ENCODE measurements at places on chromosomes 6 and 20. TPM values are rescaled to one million over a fixed set of nuclear protein-coding genes. Genes with fewer than 3 reads are reported as not detected.

Gene WFDC5
- not detected for total RNA-seq

Gene UNC5CL
- total RNA-seq: 0.26 TPM

Gene ARHGAP18
- 38.3 TPM for total RNA-seq

Gene CASS4
- total RNA-seq: 14.9 TPM

Gene NSFL1C
- total RNA-seq: 14.4 TPM

Gene PCSK2
- not detected for total RNA-seq

Gene CAP2
- total RNA-seq: 8.6 TPM

Gene LEMD2
- 51.9 TPM for total RNA-seq

Gene CLPSL2
- not detected for total RNA-seq

Gene ZNF391
- 1.3 TPM for total RNA-seq

Gene PSORS1C1
- 0.66 TPM for total RNA-seq

Gene NKX2-4
- not detected for total RNA-seq

Gene DAAM2
- total RNA-seq: 25.9 TPM

Gene CST7
- not detected for total RNA-seq

Gene SLC25A27
- 12.6 TPM for total RNA-seq

Gene OR2H2
- total RNA-seq: not detected

Data from fibroblast of lung (primary cell).